ENCODE measurements at places on chromosomes 2 and 18.

GRCh38 chr2:79993144-79993543, 311.4 kb downstream of the LRRTM1 start:
- no peak for DNase-seq

GRCh38 chr2:187302116-187302515, 145.9 kb downstream of the CALCRL start:
- DNase-seq, result no peak

DNA sequence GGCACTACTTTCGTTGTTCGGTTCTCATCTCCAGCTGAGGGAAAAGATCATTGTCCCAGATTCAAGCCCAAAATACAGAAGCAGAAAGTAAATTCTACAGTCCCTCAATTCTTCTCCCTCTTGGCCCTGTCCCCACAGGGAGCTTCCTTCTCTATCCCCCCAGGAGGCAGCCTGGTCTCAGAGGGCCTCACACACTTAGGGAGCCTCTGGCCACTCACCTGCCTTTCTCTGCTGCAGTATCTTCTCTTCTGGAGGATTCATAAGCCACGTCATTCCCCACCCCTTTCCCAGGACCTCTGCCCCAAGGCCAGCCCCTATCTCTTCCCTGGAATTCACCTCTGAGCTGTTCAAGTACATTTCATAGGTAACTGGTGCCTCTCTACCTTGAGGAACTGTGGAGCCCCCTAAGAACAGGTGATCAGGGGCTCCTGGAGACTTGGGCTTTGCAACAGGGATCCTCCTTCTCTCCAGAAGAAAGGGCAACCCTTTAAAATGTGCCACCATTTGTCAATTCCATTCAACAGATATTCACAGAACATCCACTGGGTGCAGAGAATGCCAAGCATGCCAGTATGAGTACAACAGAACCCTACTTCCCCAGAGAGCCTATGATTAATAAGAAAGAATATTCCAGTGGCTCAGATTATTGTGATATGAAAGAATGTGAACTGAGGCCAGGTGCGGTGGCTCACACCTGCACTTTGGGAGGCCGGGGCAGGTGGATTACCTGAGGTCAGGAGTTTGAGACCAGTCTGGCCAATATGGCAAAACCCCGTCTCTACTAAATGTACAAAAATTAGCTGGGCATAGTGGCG, 72.9 kb downstream of the CIB4 start:
- no peak for DNase-seq

DNA sequence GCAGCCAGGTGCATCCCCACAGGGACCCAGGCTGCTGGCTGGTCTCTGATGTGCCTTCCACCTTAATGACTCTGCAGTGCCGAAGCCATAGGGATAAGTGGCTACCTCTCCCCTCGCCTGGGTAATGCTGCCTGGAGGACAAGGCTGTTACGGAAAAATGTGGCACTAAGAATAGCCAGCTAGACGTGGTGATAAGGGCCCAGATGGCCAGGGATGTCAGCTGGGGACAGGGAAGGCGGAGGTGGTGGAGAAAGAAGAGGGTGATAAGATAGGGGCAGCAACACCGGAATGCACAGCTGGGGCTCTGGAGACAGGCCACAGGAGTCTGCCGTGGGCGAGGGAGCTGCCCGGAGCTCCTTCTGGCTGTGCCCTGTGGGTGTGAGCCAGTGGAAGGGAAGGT, 170.6 kb downstream of the FHOD3 start:
- no peak for DNase-seq

DNA sequence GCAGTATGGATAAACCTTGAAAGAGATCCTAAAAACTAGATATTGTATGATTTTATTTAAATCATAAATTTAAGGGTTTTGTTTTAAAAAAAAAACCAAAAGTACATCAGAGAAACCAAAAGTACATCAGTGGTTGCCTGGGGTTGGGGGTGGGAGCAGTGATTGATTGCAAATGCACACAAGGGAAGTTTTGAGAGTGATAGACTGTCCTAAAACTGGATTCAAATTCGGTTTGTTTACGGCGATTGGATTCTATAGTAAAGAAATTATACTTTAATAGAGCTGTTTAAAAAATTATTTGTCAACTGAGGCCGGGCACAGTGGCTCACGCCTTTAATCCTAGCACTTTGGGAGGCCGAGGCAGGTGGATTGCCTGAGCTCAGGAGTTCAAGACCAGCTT, 179.8 kb downstream of the METTL4 start:
- no peak for DNase-seq

Data from CD4-positive, alpha-beta memory T cell (primary cell).